Left colon (tissue), 2 donors: ENCODE measurements at places on chromosomes 7 and 10.
A peak's percentile ranks its signal among the peaks of the same experiment; 100 is the strongest.

DNA sequence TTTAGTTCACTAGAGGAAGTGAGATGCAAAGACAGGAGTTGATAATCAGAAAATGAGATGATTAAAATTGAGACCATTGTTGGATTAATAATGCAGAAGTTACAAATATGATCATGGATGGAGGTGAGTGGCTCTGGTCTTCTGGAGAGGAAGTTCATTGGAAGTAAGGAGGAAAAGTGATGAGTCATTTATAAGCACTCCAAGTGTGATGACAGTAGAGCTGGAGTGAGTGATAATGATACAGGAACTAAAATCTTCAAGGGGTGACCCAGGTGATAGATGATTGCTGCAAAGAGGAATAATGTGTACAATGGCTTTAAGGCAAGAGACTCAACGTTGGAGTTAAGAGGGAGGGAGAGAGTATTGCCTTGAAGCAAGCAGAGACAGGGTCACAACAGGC is 20.7 kb downstream of the ZNF32 start:
- DNase-seq = no peak

- DNase-seq = peak; percentile 27
Measured at GRCh38 chr10:119658274-119658673, 7.1 kb downstream of the BAG3 start.

GRCh38 chr7:66466081-66466600 is 162.5 kb upstream of the KCTD7 start:
- no peak for DNase-seq

GRCh38 chr10:131810805-131811629 is 89.8 kb upstream of the PPP2R2D start:
- no peak for DNase-seq

GRCh38 chr7:125375942-125376341 is 446.3 kb upstream of the POT1 start:
- DNase-seq = no peak

- no peak for DNase-seq
Measured at GRCh38 chr10:108275895-108276685, 1111.6 kb upstream of the SORCS1 start.

GRCh38 chr7:72751978-72752377 is 76.0 kb downstream of the TYW1B start:
- no peak for DNase-seq

GRCh38 chr10:129809431-129809830 is 154.6 kb downstream of the EBF3 start:
- no peak for DNase-seq

DNA sequence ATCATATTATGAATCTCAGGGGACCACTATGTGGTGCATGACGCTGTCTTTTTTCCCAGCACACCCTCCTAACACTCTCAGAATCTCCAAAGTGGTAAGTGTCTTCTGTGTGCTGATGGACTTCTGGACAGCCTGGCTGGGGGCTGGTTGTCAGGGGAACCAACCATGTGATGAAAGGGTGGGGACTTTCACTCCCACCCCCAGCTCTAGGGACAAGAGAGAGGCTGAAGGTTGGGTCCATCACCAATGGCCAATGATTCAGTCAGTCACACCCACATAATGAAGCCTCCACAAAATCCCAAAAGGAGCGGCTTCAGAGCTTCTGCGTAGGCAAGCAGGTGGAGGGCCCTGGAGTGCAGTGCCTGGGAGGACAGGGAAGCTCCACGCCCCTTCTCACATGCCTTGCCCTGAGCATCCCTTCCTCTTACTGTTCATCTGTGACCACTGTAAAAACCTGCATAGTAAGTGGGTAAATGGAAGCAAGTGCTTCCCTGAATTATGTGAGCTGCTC is 44.6 kb downstream of the RASGEF1A start:
- no peak for DNase-seq

DNA sequence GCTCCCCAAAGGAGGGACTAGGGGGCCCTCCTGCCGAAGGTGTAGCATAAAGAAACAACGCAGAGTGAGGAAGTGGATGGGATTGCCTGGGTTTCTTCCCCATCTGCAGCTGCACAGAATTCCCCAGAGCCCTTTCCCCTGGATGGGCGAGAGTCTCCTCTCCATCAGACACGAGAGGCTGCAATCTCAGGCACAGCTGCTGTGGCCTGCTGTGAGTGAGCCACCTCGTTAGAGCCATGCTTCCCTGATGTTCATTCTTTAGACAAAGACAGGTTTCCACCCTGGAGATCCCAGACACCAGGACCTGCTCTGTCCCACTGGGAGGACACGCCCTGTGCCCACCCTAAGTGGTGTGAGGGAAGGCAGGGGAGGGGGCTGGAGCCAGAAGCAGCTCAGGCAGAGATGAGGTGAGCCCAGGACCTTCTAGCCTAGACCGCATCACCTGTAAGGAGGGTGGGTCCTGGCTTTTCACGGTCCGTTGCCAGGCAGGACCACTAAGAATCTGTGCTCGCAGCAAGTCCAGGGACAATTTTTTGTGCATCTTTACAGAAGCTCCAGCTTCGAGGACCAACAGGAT is 268.6 kb upstream of the TCERG1L start:
- no peak for DNase-seq

- no peak for DNase-seq
Measured at GRCh38 chr7:129240119-129240820, 15.4 kb downstream of the AHCYL2 start.
